ENCODE measurements at places on chromosomes 16 and 17.

- H3K4me3 ChIP-seq: no peak overlapping the region
- DNase-seq: no peak
- H3K36me3 ChIP-seq: no peaks in the 10 kb centered on the region
- H3K4me1 ChIP-seq: peaks cover 19% of the 10 kb centered on the region
- peak overlapping the region; percentile 25 for H3K27ac ChIP-seq
- H3K27me3 ChIP-seq: no peaks in the 10 kb centered on the region
These were observed 46.4 kb downstream of the MYH11 start for GRCh38 chr16:15810411-15810810.

DNA sequence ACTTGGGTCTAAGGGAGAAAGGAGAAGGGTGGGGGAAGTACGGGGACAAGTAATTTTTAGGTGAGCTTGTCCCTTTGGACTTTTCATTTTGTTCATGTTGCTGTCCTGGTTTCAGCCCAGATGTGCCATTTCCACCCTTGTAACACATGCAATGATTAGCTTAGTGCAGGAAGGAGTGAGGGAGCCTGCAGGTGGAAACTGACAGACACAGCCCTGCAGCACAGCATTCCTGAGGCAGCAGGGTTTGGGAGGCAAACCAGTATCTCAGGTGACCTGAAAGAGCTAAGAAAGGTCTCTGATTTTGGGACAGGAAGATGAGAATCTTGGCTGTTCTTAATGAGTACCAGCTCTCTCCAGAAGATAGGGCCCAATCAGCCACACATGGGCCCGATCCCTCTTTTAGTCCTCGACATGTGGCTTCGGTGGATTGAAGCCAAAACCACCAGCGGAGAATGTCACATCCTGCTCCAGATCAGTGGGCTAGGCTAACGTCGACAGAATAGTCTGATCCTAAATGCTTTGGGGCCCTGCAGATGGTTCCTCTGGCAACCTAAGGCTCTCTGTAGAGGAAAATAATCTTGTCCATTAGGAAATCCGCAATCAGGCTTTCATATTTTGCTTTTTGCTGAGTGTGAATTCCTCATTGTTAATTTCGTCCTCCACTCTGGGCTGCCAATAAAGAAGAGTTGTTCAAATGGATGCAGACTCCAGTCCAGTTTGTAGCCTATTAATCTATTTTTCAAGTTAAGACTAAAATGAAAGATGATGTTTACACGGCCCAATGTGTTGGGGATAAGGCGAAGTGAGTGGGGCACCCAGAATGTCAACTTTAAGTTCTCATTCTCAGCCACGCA lies 3.8 kb upstream of the RNF157 start:
- no peak overlapping the region for H3K27ac ChIP-seq
- H3K27me3 ChIP-seq: peaks cover 5% of the 10 kb centered on the region
- no peaks in the 10 kb centered on the region for H3K36me3 ChIP-seq
- no peak overlapping the region for H3K4me3 ChIP-seq

GRCh38 chr17:80007939-80008338 lies 27.7 kb downstream of the TBC1D16 start:
- peaks cover 5% of the 10 kb centered on the region for H3K4me1 ChIP-seq
- H3K4me3 ChIP-seq: no peak overlapping the region
- H3K27ac ChIP-seq: no peak overlapping the region
- DNase-seq: no peak
- peaks cover 64% of the 10 kb centered on the region for H3K36me3 ChIP-seq

- H3K27me3 ChIP-seq: no peaks in the 10 kb centered on the region
- no peaks in the 10 kb centered on the region for H3K4me1 ChIP-seq
- H3K36me3 ChIP-seq: no peaks in the 10 kb centered on the region
- DNase-seq: peak; percentile 87
- peak overlapping the region; percentile 25 for H3K4me3 ChIP-seq
These were observed 14.5 kb upstream of the TMC7 start for GRCh38 chr16:18969050-18969854.

GRCh38 chr16:49307176-49307575 lies 25.5 kb upstream of the CBLN1 start:
- no peak overlapping the region for H3K4me3 ChIP-seq
- H3K27me3 ChIP-seq: no peaks in the 10 kb centered on the region
- H3K4me1 ChIP-seq: no peaks in the 10 kb centered on the region
- no peak for DNase-seq
- H3K27ac ChIP-seq: no peak overlapping the region
- H3K36me3 ChIP-seq: no peaks in the 10 kb centered on the region

- no peaks in the 10 kb centered on the region for H3K36me3 ChIP-seq
- no peaks in the 10 kb centered on the region for H3K27me3 ChIP-seq
- H3K4me3 ChIP-seq: no peak overlapping the region
- DNase-seq: peak; percentile 57
- peaks cover 55% of the 10 kb centered on the region for H3K4me1 ChIP-seq
- H3K27ac ChIP-seq: no peak overlapping the region
These were observed 24.8 kb downstream of the ITPRIPL2 start for GRCh38 chr16:19138601-19139000.

GRCh38 chr17:47978324-47978723 lies 7.4 kb downstream of the CDK5RAP3 start:
- no peak overlapping the region for H3K27ac ChIP-seq
- H3K4me1 ChIP-seq: no peaks in the 10 kb centered on the region
- DNase-seq: no peak

GRCh38 chr17:42603318-42603717 lies 5.9 kb downstream of the RETREG3 start:
- peaks cover 29% of the 10 kb centered on the region for H3K4me1 ChIP-seq
- no peaks in the 10 kb centered on the region for H3K27me3 ChIP-seq
- no peak for DNase-seq
- H3K36me3 ChIP-seq: no peaks in the 10 kb centered on the region
- H3K4me3 ChIP-seq: no peak overlapping the region
